ENCODE measurements at places on chromosomes 2 and 18. TPM values are rescaled to one million over a fixed set of nuclear protein-coding genes. Genes with fewer than 3 reads are reported as not detected.

- DNase-seq, result no peak
Measured at GRCh38 chr18:8635087-8635486, 25.9 kb downstream of the RAB12 start.

- DNase-seq, result no peak
Measured at GRCh38 chr2:65057391-65058052, 1.3 kb downstream of the CEP68 start.

GRCh38 chr18:7459851-7460770 is 107.0 kb upstream of the PTPRM start:
- no peak for DNase-seq

DNA sequence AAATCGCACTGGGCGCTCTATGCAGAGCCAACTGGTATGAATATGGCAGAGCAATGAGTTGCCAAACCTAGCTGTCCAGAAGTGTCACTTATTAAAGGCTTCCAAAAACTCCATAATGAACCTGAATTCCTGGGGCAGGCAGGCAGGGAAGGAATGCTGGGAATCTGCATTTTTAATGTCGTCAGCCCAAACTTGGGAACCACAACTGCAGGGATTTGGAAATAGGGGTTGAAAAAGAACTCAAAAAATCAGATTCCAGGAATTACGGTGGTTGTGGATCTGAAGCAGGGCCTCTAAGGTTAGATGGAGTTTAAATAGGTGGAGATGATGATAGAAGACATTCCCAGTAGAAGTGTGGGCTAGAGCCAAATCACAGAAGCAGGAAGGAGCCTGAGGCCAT is 15.0 kb downstream of the NCKAP5 start:
- no peak for DNase-seq

- no peak for DNase-seq
Measured at GRCh38 chr2:61707984-61708852, 145.6 kb downstream of the FAM161A start.

RESP18 gene
- polyA plus RNA-seq, result not detected

USP40 gene
- polyA plus RNA-seq, result 40.8 TPM

- DNase-seq, result no peak
Measured at GRCh38 chr18:66168685-66169235, 417.9 kb downstream of the CDH7 start.
